Stimulated activated CD4-positive, alpha-beta T cell treated with anti-CD3 and anti-CD28 coated beads, Interleukin-1b, Interleukin-23, amount 100 ng/mL, for 24 hours (primary cell): ENCODE measurements at places on chromosomes 16 and 17.

DNA sequence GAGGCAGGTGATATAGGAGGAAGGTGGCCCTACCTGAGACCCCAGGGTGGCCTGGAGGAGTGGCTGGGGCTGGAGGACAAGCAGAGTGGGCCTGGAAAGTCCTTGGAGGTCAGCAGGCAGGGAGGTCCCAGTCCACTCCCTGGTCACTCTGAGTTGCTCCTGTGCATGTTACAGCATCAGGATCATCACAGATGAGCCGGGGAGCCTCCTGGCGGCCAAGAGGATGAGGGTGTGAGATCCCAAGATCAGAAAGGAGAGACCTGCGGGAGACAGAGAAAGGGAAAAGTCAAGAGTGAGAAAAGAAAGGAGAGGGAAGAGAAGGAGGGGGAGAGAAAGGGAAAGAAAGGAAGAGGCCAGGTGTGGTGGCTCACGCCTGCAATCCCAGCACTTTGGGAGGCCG, 71.7 kb downstream of the MRM1 start:
- no peak for DNase-seq

DNA sequence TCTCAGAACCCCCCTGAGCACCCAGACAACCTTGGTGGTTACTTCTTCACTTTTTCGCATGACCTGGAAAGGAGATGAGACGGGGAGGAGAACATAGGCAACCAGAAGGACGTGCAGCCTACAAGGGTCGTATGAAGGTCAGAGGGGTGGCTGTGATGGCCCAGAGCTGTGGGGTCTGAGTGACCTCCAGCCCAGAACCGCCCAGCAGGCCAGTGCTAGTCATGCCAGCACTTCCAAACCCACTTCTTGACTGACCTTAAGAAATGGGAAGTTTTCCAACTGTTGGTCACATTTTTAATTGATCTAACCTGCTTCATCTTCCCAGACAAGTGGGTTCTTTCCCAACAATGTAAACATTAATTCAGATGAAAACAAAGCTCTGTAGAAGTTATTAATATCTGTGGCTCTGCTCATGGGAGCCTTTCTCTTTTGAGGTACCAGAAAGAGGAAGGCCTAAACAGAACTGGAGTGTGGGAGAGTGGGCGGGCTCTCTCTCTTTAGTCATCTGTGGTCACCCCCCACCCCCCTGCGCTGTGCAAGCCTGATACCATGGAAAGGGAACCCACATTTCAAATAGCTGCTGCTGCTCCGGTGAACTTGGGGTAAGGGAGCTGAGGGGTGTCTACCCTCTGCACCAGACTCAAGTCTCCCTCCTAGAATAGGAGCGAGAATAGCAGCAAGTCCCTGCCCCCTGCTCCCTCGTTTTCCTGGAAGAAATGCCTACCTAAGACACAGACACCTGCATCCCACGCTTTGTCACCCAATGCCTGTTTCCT, 101.6 kb downstream of the RAB11FIP4 start:
- DNase-seq, result peak; percentile 64

DNA sequence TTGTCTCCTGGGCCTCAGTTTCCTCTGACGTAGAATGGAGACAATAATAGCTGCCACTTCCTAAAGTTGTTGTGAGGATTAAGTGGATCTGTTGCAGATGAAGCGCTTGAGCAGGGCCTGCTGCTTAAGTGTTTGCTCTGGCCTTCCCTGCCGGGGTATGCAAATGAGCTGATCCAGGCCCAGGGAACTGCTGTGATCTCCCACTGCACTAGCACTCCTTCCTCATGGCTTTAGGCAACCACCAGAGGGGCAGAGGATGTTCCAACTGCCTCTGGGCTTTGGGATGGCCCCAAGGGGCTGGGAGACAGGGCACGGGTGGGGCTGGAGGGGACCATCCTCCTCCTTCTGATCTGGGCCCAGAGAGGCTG, 6.2 kb downstream of the SBK1 start:
- no peak for DNase-seq

- no peak for DNase-seq
Observed at GRCh38 chr16:67164599-67165061, at the start of gene HSF4. HSF4 (plus strand) TSS chr16:67164745; CDS start chr16:67164812, 67 bp downstream.

DNA sequence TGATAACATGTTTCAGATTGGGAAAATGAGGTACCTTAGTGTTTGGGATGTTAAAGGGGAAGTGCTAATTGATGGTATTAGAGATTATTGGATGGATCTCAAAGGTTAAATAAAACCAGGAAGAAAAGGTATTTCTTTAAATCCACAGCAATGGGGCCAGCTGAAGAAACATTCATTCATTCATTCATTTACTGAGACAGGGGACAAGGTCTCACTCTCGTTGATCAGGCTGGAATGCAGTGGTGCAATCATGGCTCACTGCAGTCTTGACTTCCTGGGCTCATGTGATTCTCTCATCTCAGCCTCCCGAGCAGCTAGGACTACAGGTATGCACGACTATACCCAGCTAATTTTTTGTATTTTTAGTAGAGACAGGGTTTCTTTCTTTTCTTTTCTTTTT, 19.8 kb downstream of the EARS2 start:
- DNase-seq, result no peak

DNA sequence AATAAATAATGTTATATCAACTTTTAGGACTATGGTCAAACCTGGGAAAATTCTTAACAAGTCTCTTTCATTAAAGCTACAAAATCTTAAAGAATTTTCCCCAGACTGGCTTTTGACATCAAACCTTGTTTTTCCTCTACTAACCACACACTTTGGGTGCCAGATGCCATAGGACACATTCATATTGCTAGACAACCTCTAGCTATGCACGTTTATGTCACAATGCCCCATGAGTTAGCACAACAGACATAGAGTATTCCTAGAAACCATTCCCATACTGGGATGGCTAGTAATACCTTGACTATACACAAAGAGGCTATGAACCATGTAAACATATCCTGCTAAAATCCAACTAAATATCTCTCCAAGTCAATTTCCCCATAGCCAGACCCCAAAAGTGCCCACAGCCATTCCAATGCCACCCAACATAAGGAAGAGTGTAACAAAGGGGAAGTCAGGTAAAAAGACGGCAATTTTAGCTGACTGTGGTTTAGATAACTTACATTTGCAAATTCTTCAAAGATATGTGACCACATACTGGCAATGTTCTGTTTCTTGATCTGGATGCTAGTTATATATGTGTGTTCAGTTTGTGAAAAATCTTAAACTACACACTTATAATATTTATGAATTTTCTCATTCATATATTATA, 23.4 kb downstream of the SMURF2 start:
- DNase-seq, result no peak

GRCh38 chr17:40561871-40562611, 3.2 kb downstream of the CCR7 start:
- DNase-seq, result no peak

DNA sequence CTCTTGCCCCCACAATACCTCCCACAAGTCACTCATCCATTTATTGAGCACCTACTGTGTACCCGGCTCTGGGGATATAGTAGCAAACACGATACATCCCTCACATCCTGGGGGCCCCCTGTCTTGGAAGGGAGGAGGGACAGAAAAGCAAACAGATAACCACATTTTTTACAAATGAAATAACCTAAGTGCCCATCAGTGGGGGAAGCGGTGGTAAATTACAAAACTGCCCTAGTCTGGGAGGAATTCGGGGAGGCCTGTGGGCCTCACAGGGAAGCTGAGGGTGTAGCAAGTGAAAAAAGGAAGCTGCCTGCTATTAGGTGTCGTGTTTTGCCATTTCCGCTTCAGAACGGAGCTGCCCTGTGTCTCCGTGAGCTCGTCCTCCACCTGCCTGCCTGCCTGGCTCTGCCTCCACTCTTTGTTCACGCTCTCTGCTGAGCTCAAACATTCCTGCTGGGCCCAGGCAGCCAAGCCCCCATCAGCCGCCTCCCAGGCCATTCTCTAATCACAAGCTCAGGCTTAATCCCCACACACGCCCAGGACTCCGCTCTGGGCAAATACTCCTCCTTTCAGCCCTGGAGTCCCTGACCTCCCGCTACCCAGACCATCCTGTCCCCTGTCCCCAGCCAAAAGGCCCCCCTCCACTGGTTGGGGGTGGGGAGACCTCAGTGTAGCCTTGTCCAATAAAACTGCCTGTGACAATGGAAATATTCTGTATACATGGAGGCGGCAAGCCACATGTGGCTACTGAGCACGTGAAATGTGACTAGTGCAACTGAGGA, 10.2 kb upstream of the SEC14L5 start:
- DNase-seq, result no peak

- no peak for DNase-seq
Observed at GRCh38 chr17:68182011-68182306, 65.9 kb upstream of the AMZ2 start.

DNA sequence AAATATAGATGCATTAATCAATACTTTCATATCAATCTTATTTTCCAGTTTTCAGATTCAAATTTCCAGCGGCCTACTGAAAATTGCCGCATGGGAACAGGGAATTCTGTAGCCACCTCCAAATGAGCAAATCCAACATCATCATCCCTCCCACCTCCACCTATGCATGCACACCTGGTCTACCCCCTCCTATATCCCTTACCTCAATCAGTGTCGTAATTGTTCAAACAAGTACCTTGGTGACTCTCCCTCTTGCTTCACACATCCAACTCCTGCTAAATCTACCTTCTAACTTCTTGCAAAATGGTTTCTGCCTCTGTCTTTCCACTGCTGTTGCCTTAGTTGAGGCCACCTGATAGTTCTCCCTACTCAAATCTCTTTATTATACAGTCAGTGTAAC, 160.1 kb downstream of the SOX9 start:
- DNase-seq, result no peak

DNA sequence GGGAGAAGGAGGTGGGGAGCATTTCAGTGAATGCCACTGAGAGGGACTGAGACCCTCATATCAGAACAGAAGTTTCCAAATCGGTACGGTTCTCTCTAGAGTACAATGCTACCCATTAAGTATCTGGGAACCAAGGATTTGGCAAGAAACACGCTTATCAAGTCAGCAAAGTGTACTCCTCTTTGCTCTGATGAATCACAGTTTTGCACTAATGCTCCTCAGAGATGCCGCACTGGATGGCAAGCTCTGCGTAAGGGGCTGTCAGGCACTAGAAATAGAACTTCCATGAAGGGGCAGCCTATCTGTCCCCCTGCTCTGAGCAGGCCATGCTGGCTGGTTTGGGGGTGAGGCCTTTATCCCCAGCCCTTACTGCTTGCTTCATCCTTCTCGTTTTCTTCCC, 4.8 kb upstream of the ABCC12 start:
- no peak for DNase-seq

GRCh38 chr17:10032118-10032852, 127.2 kb upstream of the RCVRN start:
- DNase-seq, result no peak

DNA sequence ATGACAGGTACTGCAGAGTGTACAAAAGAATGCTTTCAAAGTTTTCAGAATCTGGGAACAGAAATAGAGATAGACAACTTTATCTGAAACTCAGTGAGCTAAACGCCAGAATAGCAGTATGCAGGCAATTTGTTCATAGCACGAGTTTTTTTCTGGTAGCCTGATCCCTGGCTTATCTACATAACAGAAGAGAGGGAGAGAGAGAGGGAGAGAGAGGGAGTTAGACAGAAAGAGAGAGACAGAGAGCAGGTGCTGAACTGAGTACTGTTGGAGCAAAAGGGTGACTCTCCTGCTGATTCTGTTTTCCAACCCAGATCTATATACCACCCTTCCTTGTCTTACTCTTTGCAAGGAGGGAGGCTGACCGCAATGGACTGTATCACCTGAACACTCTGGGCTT, 388.0 kb upstream of the CA10 start:
- no peak for DNase-seq

GRCh38 chr17:8828517-8828875, 29.3 kb upstream of the MFSD6L start:
- DNase-seq, result no peak

GRCh38 chr17:81961521-81962498, 823 bp upstream of the NOTUM start:
- DNase-seq, result no peak

- DNase-seq, result no peak
Observed at GRCh38 chr16:86739178-86739577, 160.8 kb downstream of the FOXL1 start.

- DNase-seq, result no peak
Observed at GRCh38 chr16:50270510-50271147, 4.3 kb downstream of the ADCY7 start.

- no peak for DNase-seq
Observed at GRCh38 chr17:47708864-47709541, 15.0 kb downstream of the TBKBP1 start.

- no peak for DNase-seq
Observed at GRCh38 chr17:38443356-38444031, 15.2 kb downstream of the ARHGAP23 start.

- DNase-seq, result no peak
Observed at GRCh38 chr16:51500306-51500705, 349.2 kb upstream of the SALL1 start.

DNA sequence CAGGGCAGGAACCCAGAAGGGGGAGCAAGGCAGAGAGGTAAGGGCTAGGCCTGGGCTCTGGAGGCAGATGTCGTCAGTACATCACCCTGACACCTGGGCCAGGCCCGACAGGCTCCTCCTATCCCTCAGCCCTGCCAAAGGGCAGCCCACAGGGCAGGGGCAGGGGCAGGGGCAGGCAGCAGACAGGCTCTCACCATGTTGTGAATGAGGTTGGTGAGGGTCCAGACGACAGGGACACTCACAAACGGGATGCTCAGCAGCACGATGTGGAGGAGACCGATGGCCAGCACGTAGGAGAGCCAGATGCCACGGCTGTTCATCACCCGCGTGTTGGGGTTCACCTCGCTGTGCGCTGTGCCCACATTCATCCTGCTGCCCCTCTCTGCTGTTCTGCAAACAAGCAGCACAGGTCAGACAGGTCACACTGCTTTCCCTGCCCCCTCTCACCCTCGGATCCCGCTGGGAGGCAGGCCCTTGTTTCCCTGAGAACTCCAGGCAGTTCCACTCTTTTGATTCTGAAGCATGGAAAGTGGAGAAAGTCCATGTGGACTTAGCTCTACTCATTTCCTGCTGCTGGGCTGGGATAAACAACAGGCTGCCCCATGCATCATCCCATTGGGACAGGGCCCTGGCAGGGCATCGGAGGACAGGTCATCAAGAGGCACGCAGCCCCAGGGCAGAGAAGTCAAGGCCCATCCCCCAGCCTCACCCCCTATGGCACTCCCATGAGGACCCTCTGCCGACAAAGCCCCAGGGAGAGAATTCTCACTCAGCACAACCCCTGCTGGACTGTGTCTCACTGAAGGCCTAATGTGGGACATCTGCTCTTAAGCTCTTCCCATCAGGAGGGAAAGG, 3.3 kb downstream of the ORMDL3 start:
- no peak for DNase-seq

DNA sequence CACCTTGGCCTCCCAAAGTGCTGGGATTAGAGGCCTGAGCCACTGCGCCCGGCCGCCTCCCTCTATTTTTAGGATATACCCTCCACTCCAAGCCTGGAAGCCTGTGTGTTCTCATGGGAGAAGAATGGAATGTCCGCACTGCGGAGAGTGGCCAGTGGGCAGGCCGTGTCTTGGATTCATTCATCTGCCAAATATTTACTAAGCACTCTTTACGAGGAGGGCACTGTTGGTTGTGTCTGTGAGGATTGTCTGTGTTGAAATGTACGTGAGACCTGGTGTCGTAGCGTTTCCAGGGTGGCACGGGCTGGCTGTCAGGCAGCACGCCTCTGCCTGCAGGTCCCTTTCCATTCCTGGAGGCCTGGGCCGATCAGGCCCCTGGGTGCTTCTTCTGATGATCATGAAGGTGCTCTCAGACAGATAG, 19.2 kb downstream of the PGS1 start:
- DNase-seq, result no peak
